Transverse colon (tissue), 4 donors: ENCODE measurements at places on chromosomes 7 and 10. TPM values are rescaled to one million over a fixed set of nuclear protein-coding genes. Genes with fewer than 3 reads are reported as not detected.

The YKT6 gene
- 80.1 TPM for total RNA-seq

The HSPA12A gene
- total RNA-seq = 52.3 TPM

- DNase-seq = no peak
These were observed 72.3 kb upstream of the YAE1 start for GRCh38 chr7:39493934-39494333.

DNA sequence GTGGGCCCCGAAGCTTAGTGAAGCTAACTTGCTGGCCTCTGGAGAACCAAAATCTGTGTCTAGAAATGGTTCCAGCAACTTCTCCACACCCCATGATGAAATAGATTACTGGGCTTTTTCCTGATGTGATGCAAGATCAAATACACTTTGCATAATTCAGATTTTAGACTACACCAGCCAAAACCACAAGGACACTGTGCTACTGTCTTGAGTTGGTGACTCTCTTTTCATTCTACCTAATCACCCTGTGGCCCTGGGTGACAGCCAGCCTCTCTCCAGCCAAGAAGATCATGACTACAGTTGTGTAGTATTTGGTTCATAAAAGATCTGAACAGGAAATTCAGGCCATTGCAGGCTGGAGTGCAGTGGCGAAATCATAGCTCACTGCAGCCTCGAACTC, 22.2 kb downstream of the AZGP1 start:
- DNase-seq = no peak

GRCh38 chr7:88985295-88985694, 189.8 kb upstream of the TEX47 start:
- DNase-seq = no peak
